ENCODE measurements at places on chromosomes 13 and 19.

DNA sequence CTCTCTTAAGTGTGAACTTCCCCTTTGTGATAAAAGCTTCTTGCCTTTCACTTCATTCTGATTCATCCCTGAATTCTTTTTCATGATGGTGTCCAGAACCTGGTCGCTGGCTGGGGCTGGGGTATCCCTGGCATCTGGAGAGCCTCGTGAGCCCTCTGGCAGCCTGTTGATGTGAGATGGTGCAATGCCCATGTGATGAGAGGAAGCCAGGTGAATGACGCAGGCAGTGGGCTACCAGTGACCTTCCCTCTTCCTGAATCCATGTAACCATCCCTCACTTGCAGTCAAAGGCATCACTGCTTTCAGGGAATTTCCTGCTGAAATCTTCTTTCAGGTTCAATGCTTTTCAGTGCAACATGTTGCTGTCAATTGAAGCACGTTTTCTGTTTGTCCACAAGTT, 158.6 kb upstream of the SLC10A2 start:
- no peak for DNase-seq

DNA sequence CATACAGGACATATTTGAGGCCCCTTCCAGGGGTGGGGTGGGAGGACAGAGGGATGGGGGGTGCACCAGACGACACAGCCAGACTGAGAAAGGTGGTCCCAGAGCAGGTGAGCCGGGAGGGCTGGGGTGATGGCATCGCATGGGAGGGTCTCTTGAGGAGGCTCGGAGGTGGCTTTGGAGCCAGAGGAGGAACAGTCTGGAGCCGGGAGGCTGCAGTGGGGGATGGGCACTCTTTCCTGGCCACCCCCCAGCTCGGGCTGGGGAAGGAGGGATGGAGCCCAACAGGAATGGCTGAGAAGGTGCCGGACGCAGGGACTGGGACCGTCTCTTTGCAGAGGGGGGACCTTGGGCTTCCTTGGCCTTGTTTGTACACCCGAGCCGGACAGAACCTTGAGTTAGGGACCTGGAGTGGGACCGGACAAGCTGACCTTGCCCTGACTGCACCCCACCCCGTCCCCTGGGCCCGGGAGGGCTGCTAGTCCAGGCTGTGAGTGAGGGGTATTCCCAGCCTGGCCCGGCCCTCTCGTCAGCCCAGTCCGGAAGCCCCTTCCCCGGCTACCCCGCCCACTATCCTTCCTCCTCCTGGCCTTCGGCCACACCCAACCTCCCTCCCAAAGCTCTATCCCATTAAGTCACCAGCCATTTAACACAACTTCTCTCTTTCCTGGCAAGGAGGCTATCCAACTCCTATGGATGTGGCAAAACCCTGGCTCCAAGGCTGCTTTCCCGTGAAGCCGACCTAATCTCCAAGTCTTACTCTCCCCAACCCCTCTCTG, 816 bp upstream of the TBXA2R start:
- no peak for DNase-seq

DNA sequence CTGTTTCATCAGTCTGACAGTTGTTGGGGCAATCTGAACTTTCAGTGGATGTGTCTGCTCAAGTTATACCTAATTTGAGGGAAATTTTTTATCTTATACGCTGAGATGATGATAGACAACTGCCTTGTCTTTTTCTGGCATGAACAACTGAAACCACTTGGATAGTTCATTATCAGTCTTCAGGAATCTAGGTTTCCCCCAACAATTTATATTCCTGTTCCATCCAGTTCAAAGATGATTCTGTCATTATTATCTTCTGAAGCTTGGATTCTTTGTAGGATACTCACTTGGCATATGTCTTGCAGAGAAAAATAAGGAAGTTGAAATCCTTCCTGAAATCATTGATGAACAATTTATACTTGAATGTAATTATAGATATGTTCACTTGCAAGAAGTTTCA, 193.7 kb downstream of the LMO7 start:
- DNase-seq, result no peak

DNA sequence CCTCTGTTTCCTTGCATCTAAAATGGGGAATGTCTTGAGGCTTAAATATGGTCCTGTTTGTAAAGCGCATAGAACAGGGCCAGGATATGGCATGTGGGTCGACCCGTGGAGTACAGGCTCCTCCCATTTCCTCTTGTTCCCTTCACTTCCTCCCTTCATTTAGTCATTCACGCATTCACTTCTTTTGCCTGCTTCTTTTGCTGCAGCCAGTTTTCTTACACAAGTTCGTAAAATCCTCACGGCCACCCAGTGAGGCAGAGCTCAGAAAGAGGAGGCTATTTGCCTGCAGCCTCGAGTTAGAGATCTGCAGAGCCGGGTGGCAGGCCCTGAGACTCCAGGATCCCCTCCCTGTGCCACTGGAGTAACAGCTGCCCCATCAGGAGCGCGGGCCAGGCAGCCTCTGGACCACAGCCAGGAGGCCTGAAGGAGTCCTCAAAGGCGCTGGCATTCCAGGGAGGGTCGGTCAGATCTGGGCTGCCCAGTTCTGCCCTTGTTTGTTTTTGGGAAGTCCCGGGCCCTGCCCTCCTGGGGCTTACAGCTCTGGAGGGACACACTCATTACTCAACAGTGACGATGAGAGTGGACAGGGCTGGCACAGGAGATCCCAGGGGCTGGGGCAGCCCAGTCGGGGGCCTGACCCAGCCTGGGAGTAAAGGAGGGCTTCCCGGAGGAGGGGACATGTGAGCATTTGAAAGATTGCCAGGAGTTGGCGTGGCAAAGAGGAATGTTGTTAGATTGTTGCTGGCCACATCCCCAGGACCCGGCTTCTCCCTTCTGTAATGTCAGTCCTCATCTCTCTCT, 4.6 kb downstream of the PPP5C start:
- DNase-seq, result no peak

DNA sequence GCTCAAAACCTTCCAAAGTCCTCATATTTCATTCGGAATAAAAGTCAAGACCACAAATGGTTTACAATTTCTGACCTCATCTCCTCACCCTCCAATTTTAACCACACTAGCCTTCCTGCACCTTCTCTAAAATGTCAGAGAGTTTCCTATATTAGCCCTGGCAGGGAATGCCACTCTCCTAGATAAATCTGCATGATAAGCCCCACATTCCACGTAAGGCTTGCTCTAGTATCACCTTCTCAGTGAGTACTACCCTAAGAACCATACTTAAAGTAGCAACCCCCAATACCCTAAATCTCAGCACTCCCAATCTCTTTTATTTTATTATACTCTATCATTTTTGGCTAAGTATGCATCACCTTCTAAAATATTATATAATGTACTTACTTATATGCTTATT, 100.5 kb upstream of the SLITRK5 start:
- DNase-seq, result no peak

DNA sequence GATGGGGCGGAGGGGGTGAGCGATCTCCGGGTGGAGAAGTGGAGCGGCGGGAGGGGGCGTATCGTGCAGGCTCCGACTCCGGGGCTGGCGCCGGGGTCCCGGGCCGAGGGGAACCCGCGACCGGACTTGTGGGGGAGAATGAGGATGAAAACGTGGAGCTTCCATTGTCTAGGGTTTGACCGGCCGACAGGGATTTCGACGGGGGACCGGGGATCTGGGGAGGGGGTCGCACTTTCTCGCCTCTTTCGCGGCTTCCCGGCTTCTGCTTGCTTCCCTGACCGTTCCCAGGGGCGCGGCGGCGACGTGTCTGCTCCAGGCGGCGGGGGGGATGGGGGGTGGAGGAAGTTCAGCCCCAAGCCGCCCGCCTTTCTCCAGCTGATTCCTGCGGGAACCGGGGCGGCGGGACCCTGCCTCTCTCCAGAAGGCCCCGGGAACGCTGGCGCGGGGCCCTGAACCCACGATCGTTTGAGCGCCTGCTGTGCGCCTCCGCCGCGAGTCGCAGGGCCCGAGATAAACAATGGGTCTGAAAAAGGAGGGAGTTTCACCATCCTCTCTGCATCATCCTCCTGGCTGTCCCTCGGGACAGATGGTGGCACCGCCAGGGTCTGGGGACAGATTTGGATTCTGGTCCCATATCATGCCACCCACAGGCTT, 790 bp downstream of the TPM4 start:
- no peak for DNase-seq

DNA sequence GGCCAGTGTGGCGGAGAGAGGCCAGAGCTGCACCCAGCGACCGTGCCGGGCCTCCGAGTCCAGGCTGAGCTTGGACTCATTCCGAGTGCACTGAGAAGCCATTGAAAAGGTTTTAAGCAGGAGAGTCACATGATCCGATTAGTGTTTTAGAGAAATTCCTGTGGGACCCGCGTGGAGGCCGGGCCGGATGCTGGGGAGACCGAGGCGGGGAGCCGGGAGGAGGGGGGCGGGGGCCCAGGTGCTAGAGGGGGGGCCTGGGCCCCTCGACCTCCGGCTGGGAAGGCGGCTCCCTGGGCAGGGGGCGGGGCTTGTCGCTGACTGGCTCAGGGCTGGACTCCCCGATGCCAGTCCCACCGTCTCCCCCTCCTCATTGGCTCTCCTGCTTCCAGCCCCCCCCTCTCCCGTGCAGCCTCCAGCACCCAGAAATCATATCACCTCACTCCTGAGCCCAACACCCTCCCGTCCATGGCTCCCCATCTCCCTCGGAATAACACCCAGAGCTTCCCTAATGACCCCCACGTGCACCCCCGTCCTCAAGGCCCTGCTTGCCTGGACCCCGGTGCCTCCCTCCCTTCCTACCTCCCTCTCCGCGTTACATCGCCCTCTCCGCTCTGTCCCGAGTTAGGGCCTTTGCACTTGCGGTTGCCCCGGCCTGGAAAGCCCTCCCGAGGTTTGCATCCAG, 5.2 kb upstream of the ZNF579 start:
- DNase-seq, result peak; percentile 42

GRCh38 chr19:55494172-55494761, 6.0 kb downstream of the SSC5D start:
- no peak for DNase-seq

DNA sequence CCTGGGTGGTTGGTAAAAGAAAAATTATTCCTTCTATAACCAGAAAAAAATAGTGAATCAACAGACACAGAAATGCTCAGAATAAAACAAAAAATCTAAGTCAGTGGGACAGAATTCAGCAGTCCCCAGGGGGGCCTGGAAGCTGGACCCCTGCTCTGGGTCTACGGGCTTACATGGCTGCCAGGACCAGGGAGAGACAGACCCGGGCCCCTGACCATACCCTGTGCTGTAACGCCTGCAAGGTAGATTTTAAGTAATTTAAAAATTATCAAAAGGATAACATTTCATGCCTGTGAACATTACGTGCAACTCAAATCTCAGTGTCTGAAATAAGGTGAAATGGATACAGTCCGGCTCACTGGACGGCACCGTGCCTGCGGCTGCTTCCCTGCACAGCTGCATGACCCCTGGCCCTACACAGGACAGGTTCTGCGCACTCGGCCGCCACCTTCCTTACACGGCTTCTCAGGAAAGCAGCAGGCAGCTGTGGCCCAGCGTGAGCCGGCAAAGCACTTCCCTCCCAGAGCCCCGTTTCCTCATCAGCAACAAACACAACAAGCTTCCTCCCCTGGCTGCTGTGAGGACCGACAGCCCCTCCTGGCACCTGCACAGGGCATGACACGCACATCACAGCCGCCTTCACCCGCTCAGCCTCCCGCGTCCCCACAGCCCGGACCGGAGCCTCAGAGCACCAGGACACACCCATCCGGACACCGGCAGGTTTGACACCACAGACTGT, 22.2 kb downstream of the RASA3 start:
- peak; percentile 73 for DNase-seq

DNA sequence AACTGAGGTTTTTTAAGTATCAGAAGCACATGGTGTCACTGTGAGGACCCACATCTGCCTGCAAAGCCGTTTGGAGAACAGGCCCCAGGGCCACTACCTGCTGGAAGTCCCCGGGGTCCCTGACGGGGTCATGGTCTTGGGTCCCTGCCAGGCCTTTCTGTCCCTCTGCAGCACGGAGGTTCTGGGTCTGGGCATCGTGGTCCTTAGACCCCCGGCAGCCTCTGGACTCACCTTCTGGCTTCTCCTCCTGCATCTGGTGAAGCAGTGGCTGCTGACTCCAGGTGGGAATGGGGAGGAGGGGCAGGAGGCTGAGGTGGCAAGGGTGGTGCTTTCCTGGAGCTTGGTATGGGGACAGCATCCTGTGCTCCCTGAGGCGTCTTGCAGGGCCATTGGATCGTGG, 198.6 kb downstream of the TEX29 start:
- DNase-seq, result no peak

Data from T-helper 1 cell (primary cell).